ENCODE measurements at places on chromosomes 13 and 19.

GRCh38 chr19:343941-344624 is 513 bp downstream of the MIER2 start:
- DNase-seq, result peak; percentile 23

- peak; percentile 36 for DNase-seq
Measured at GRCh38 chr19:47230054-47230920, 712 bp downstream of the BBC3 start.

- no peak for DNase-seq
Measured at GRCh38 chr13:41568143-41568971, 111.0 kb downstream of the RGCC start.

DNA sequence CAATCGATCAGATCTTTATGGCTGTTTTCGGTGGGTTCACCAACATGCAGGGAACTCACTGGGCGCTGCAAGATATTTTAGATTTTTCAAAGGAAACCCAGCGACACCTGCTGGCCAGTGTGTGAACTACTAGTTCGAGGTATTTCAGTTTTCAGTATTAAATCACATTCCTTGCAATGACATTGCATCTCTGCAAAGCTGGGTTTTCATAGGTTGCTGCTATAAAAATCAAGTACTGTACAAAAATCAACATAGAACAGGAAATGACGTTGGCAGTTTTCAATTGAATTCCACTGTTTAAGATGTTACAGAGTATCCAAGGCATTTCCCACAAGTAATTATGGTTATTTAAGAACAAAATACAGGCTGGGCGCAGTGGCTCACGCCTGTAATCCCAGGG is 17.6 kb downstream of the LIG1 start:
- peak; percentile 51 for DNase-seq

DNA sequence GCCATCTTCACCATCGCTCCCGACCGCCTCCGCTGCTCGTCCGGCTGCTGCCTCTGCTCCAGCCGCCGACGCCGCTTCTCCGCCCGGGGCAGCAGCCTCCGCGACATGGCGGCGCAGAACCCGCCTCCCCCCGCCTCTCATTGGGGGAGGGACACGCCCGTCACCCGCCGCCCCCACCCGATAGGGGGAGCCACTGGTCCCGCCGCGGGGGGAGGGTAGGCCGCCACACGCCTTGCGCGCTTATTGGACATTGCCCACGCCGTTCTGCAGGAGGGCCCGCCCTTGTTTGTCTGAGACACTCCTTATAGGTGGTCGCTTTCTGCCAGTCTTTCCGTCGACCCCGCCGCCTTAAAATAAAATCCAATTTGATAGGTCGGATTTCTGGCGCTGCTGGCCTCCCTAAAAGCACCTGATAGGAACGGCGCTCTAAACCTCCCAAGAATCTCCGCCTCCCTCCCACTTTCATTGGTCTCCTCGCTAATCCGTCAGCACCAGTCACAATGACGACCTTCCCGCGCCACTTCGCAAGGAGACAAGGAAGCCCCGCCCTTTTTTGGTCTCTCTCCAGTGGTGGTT is at the start of gene HNRNPL:
HNRNPL (minus strand) TSS at position 127 of the 576 bp plus-strand sequence; CDS start at position 107, 20 bp downstream.
- peak; percentile 100 for DNase-seq

DNA sequence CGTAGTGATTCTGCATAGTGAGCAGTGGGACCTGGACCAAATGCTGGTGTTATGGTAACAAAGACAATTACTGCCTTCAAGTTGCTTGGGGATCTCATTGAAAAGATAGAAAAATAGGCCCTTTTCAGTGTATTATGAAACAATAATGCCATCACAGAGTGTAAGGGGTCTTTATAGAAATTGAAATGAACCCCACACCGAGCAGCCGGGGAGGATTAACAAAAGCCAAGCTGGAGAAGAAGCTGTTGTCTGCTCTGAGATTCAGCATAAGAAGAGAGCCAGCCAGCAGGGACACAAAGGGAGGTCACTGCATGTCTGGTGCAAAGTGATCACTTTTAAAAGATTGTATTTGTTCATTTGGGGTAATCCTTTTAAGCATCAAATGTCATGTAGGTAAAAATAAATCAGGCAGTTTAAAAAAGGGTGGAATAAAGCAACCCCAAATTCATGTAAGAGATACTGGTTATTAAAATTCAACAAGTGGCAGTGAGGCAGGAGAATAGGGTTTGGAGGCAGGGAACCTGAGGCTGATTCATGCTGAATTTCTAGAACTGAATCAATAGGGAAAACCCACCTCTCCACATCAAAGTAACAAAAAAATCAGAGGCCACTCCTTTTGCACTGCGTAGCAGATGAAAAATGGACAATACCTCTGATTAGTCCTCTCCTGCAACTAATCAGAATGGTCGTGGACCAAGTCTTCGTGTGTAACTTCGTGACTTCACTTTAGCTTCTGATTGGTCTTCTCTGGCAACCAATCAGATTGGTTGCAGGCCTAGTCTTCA is 1548.3 kb upstream of the SLC10A2 start:
- no peak for DNase-seq

- DNase-seq, result no peak
Measured at GRCh38 chr13:42258747-42259146, 13.2 kb upstream of the AKAP11 start.

- DNase-seq, result no peak
Measured at GRCh38 chr19:54074851-54075250, 6.3 kb downstream of the TARM1 start.

- peak; percentile 77 for DNase-seq
Measured at GRCh38 chr19:14091081-14091812, 696 bp upstream of the SAMD1 start.

- DNase-seq, result no peak
Measured at GRCh38 chr13:20159646-20160305, 1.1 kb downstream of the GJA3 start.

- DNase-seq, result peak; percentile 64
Measured at GRCh38 chr19:932648-933552, 7.1 kb downstream of the ARID3A start.

- peak; percentile 98 for DNase-seq
Measured at GRCh38 chr19:3818466-3818865, 32.3 kb upstream of the MATK start.

GRCh38 chr19:2038284-2039088 is 12.6 kb downstream of the MKNK2 start:
- no peak for DNase-seq

- DNase-seq, result no peak
Measured at GRCh38 chr13:28849441-28849840, 29.3 kb downstream of the MTUS2 start.

DNA sequence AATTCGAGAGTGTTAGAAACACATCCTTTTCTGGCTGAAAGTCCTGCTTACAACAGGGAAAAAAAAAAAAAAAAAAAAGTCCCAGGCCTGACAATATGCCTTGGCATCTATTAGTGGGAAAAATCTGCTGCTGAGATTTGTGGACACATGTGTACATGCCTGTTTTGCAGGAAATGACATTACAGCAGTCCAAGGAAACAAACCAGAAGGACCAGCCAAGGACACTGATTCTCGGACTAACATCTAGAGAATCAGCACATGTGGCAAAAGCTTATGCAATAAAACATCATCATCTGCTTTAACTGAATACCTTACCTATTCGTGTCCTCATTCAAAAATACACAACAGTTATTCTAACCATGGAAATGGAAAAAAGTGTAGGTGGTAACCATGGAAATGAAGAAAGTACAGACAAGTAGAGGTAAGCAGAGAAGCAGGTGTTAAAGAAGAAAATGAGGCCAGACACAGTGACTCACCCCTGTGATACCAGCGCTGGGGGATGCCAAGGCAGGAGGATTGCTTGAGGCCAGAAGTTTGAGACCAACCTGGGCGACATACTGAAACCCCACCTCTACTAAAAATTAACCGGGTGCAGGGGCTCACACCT is 9.4 kb upstream of the DPY19L3 start:
- no peak for DNase-seq

DNA sequence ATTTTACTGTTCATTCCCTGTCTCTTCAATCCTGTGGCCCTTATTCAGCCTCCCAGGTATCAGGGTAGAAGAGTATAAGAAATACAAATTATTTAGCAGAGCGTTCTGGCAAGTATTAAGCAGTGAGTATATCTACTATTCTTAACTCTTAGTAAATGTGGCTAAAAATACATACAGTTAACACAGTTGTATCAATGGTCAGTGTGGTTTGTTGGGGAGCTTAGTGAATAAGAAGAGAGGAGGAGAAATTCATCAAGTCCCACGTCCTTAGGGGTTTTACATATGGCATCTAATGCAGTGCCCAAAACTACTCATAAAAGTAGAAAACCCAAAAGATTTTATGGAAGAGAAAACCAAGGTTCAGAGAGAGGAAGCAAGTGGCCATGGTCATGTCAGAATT is 691.0 kb upstream of the SGCG start:
- no peak for DNase-seq

GRCh38 chr13:48066310-48066989 is 28.5 kb downstream of the MED4 start:
- no peak for DNase-seq

DNA sequence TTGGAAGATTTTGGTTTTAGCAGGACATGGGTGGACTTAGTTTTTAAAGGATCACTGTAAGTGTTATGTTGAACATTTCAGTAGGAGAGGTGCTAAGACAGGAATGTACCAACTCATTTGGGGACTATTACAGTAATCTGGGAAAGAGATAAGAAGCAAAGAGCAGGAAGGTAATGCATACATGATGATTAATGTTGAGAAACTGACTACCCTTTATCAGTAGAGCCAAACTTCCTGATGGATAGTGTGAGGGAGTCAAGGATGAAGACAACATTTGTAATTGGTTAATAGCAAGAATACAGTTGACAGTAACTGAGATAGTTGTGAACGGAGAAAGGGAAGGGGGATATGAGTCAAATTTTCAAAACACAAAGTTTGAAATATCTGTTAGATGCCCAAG is 421.9 kb upstream of the PRR20A start:
- no peak for DNase-seq

DNA sequence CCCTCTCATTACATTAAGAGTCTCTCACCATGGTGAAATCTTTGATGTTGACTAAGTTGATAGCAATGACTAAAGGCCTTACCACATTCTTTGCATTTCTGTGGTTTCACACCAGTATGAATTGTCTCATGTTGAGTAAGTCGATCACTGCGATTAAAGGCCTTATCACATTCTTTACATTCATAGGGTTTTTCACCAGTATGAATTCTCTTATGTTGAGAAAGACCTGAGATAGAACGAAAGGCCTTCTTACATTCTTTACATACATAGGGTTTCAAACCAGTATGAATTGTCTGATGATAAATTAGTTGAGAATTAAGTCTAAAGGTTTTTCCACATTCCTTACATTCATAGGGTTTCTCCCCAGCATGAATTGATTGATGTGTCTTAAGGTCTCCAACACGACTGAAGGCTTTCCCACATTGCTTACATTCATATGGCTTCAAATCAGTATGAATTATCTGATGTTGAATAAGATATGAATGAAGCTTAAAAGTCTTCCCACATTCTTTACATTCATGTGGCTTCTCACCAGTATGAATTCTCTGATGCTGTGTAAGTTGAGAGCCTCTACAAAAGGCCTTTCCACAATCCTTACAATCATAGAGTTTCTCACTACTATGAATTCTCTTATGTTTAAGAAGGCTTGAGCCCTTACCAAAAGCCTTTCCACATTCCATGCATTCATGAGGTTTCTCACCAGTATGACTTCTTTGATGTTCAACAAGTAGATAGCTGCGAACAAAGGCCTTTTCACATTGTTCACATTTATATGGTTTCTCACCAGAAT is 45.6 kb downstream of the ZNF283 start:
- DNase-seq, result no peak

- peak; percentile 21 for DNase-seq
Measured at GRCh38 chr13:53137779-53138178, 109.2 kb downstream of the OLFM4 start.

- DNase-seq, result no peak
Measured at GRCh38 chr13:76523740-76524340, 362.4 kb downstream of the KCTD12 start.

DNA sequence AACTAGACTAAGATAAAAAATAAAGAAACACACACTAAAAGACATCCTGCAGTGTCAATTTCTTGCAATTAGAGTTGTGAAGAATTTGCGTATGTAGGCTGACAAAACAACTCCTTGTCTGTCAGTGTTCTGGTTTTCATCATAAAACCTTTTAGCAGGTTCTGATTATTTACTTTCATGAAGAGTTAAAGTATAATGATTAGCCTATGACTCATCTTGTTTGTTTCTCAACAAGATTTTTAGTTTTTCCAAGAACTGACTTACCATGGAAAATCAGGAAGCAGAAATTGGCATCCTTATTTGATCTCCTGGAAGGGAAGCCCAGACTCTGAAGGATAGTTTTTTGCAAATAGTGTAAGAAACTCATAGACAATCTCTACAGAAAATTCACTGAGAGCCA is 848.7 kb upstream of the PCDH9 start:
- DNase-seq, result no peak

- DNase-seq, result peak; percentile 93
Measured at GRCh38 chr19:34772697-34773554, at the start of gene ZNF599. Gene ZNF599 (minus strand): TSS chr19:34773215. CDS start chr19:34772841, 374 bp downstream.

DNA sequence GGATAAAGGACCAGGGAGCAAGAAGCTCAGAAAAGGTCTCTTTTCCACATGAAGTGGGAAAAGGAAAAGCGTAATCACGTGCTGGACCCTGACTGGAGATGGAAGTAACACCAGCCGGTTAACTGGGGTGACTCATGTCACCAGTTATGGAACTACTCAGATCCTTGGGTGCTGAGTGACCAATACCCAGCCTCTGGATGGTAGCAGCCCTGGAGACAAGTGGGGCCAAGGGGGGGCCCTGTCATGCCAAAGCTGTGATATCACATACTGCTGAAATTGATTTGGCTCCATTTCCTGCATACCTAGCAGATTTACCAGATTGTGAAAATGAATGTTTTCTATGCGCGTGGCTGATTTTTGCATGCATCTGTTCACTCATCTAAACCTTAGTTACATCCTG is 158.9 kb downstream of the ZIC5 start:
- no peak for DNase-seq

GRCh38 chr19:8108560-8109445 is 40.6 kb downstream of the FBN3 start:
- DNase-seq, result no peak

DNA sequence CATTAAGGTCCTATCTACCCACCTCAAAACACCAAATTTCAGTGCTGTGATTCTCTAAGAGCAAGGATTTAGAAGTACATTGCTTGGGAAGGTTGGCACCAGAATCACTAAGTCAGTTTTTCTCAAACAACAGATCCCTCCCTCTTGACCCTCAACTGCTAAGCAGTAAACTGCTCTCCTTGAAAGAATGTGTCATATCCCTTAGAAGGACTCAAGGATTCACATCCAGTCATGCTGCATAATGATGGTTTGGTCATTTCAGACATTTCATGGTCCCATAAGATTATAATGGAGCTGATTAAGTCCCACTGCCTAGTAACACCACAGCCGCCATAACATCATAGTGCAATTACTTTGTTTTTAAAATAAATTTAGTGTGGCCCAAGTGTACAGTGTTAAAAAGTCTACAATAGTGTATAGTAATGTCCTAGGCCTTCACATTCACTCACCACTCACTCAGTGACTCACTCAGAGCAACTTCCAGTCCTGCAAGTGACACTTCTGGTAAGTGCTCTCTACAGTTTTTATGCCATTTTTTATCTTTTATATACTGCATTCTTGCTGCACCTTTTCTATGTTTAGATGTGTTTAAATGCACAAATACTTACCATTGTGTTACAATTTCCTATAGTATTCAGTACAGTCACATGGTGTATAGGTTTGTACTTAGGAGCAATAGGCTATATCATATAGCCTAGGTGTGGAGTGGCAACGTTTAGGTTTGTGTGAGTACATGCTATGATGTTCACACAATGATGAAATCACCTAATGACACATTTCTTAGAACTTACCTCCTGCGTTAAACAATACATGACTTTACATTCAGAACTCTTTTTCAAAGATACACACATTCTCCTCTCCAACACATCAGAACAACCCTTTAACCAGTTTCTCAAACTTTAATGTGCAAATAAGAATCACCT is 15.7 kb upstream of the CCDC169 start:
- DNase-seq, result no peak

GRCh38 chr19:290372-291005 is 714 bp downstream of the PLPP2 start:
- DNase-seq, result no peak

All from inflammatory macrophage treated with lipopolysaccharide for 4 hours (primary cell).